Renal cortex interstitium (tissue), 15 donors: ENCODE measurements at places on chromosomes 6 and 20.

DNA sequence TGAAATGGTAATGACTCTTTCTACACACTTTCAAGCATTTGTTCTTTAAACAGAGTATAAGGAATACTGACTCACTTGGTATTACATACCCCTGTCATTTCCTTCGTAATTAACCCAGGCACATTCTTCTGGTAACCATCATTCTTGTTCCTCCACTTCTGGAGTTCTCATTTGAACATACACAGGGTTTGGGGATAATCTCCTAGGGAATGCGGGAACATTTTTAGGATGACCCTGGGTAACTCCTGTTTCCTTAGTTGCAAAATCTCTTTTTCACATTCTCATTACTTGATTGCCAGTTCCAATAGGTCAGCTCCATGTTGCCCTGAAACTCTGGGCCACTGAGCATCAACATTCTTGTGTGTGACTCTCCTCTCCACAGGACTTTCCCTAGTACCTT lies 51.5 kb upstream of the E2F3 start:
- DNase-seq = no peak

DNA sequence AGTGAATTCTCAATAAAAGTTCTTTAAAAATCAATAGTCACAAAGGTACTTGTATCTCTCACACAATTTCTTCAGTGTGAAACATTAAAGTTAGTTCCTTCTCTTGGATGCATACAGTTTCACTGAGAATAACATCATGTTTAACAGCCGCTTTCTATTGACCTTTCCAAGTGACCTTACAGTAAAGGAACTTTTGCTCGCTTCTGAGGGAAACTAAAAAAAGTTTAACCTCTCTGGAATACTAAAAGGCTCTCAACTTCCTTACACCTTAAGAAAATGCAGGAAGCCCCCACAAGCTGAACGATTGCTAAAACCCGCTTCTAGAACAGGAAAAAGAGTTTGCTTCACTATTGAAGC lies 1.3 kb downstream of the RRAGD start:
- no peak for DNase-seq

DNA sequence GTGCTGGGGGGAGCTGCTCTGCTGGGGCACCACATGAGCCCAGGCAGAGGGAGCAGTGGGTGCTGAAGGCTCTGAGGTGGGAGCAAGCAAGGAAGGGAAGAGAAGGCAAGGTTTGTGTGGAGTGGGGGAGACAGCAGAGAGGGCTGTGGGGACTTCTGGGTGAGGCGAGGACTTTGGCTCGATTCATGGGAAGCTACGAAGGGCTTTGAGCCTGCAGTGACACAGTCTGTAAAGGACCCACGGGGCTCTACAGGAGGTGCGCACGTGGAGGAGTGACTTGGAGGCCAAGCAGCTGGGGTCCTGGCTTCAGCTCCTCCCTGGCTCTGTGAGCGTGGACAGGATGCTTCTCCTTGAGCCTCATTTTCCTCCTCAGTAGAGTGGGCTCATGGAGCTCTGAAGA lies 29.1 kb upstream of the CSNK2A1 start:
- no peak for DNase-seq

GRCh38 chr6:157980288-157981131 lies 1.2 kb upstream of the SYNJ2 start:
- no peak for DNase-seq

GRCh38 chr6:56808871-56809359 lies 146.0 kb upstream of the BEND6 start:
- DNase-seq = no peak

DNA sequence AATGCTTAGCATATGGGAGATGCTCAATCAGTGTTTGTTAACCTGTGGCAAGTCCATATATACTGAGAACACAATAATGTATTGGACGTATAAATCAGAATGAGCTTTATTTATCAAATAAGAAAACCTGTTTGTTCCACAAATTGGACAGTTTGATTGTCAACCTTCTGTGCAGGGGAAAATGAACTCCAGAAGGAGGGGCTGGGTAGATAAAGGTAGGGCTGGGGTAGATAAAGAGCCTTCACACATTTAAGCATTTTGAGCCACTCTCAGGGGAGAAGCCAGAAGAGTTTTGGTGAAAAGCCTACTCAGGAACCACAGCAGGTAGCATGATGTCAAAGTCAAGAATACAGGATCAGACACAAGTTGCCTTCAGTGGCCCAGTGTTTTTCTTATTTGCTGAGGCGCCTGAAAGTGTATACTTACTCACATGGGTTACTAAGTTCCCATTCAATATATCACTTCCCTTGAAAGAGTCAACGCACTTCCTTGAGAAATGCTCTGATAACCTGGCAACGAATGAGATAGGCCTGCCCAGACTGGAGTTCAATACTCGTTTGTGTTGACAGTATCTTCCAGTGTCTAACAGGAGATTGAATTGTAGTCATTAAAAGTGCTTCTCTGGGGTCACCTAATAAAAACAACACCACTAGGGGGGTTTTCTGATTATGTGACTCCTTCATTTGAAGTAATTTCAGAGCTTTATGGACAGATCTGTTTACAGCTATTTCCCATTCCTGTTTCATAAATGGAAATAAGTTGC lies 263.9 kb upstream of the CITED2 start:
- no peak for DNase-seq

- no peak for DNase-seq
Measured at GRCh38 chr6:38436726-38437465, 202.8 kb downstream of the BTBD9 start.

- no peak for DNase-seq
Measured at GRCh38 chr20:23187751-23188150, 101.6 kb upstream of the CD93 start.

GRCh38 chr20:58008413-58008812 lies 220.0 kb downstream of the ANKRD60 start:
- no peak for DNase-seq

DNA sequence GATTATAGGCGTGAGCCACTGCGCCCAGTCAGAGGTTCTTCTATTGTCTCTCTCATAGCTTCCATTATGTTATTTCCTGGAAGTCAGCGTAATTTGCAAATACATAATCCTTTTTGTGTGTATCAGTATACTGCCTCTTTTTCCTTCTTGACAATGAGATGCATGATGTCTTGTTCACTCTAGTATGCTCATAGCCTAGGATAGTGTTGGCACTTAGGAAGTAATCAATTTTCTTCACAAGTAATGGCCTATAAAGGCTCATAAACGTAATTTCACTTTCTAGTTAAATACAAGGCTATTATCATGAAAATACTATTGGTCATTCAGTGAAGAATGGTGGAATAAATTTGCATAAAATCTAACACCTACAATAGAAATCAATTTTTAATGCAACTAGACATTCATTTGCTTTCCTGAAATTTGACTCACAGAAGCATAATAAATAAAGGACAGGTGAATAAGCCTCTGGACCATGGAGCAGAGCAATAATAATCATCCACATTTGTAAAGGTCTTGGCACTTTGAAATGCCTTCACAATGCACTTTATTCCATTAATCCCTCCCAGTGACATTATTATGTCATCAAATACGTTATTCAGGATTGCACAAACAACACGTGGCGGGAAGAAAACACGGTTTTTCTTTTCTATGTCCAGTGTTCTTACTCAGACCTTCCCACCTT lies 366.9 kb upstream of the BTBD3 start:
- no peak for DNase-seq

GRCh38 chr20:16434062-16434664 lies 139.1 kb downstream of the KIF16B start:
- no peak for DNase-seq

DNA sequence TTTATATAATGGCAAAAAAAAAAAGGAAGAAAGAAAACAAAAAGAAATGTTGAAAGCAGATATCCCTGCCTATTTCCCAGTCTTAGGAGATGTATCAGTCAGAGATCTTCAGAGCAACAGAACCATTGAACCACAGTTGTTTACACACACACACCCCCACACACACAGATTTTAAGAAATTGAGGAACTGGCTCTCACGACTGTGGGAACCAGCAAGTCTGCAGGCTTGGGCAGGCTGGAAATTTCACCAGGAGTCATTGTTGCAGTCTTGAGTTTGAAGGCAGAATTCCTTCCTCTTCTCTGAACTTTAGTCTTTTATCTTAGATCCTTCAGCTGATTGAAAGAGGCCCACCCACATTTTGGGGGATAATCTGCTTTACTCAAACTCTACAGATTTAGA lies 380.9 kb downstream of the CDKAL1 start:
- DNase-seq = no peak

DNA sequence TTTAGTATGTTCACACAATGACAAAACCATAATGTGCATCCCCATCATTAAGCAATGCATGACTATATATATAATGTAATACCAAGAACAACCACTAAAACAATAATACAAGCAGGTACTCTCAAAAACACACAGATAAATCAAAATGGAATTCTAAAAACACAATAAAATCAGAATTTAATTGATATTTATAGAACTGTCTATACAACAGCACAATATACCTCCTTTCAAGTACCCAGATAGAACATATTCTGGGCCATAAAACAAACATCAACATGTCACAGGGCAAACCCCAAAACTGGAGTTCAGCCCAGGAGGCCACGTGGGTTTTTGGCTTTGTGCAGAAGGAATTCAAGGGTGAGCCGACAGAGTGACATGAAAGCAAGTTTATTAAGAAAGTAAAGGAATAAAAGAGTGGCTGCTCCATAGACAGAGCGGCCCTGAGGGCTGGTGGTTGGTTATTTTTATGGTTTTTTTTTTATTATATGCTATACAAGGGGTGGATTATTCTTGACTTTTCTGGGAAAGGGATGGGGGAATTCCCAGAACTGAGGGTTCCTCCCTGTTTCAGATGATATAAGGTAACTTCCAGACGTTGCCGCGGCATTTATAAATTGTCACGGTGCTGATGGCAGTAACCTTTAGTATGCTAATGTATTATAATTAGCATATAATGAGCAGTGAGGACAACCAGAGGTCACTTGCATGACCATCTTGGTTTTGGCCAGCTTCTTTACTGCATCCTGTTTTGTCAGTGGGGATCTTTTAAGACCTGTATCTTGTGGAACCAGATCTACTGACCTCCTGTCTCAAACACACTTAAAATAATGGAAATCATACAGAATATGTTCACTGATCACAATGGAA lies 5.6 kb downstream of the RAB23 start:
- no peak for DNase-seq

DNA sequence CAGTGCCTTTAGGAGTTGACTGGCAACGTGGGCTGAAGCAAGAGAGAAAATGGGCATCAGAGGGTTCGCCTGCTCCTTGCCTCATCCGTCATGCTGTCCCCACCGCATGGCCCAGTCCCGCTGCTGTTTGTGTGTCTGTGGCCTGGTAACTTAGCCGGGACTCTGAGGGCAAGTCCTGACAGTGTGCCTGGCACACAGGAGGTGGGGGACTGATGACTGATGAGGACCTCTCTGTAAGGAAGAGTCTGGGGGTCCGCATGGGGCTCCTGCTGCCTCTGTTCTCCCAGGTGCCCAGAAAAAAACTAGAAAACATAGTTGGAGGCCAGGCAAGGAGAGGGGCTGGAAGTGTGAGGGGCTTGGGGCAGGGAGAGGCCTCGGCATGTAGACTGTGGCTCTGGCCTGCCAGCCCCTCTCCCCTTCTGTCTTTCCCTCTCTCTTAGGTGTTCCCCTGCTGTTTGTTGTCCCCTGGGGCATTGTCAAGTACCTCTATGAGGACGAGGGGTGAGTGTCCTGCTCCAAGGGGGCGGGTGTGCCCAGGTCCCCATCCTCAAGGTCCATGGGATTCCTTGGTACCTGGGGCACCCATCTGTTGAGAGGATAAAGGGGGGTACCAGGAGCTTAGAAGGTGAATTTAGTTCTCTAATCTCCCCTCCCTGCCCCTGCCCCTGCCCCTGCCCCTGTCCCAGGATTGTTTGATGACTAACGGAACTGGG lies 29.5 kb downstream of the GLP1R start:
- DNase-seq = no peak

DNA sequence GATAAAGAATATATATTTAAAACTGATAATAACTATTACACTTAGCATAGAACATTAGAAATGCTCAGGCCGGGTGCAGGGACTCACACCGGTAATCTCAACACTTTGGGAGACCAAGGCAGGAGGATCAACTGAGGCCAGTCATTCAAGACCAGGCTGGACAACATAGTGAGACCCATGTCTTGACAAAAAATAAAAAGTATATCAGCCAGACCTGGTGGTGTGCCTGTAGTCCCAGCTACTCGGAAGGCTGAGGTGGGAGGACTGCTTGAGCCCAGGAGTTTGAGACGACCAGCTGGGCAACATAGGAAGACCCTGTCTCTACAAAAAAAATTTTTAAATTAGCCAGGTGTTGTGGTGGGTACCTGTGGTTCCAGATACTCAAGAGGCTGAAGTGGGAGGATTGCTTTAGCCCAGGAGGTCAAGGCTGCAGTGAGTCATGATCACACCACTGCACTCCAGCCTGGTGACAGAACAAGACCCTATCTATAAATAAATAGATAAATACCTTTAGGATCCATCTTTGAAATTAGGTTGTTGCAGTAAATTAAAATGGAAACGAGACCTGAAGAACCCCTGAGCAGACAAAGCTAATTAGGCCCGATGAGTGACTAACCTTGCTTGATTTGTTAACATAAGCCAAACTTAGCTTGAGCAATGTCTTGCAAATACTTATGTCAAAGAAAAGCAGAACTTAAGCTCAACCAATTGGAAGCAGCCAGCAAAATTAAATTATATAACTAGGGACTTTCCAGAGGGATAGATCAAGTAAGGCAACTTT lies 75.8 kb upstream of the E2F3 start:
- no peak for DNase-seq

DNA sequence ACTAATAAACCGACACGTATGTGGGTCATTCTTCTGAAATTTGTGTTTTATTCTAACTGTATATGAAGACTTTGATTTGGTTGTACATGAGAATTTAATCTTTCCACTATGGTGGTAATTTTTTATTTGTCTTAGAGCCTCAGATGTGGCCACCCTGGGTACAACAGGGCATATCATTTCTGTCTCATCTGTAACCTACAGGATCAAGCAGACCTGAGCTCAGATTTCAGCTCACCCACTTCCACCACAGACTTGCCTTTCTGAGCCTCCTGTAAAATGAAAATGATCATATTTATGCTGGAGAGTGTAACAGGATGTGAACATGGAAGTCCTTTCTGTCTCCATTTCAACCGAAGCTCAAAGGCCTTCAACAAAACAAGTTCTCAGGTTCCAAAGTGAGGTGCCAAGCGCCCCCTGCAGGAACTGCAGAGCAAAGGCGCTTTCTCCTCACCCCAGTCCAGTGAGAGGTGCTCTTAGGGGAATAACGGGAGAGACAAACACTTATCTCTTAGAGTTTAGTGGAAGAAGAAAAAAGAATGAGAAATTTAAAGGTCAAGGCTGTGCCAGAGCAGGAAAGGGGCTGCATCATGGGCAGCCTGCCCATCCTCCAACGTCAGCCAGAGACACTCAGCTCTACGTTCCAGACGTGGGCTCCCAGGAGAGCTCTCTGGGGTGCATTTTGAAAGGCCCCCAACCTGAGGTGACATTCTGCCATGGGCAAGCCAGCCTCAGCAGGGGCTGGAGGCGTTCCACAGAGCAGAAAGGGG lies 23.0 kb upstream of the CD24 start:
- no peak for DNase-seq
